ENCODE measurements at places on chromosomes 3 and 15. TPM values are rescaled to one million over a fixed set of nuclear protein-coding genes. Genes with fewer than 3 reads are reported as not detected.

The KLHL40 gene
- total RNA-seq = not detected

The CCR5 gene
- not detected for total RNA-seq

The RASSF1 gene
- total RNA-seq = 17.4 TPM

The LXN gene
- 301 TPM for total RNA-seq

The PCLAF gene
- 97.8 TPM for total RNA-seq

The CHRNA7 gene
- total RNA-seq = 3.3 TPM

The RBPMS2 gene
- total RNA-seq = 33.7 TPM

The SPESP1 gene
- total RNA-seq = not detected

The AADAC gene
- total RNA-seq = 0.26 TPM

The LRRC34 gene
- total RNA-seq = 1.2 TPM

The KBTBD8 gene
- total RNA-seq = 0.98 TPM

The DPPA2 gene
- total RNA-seq = not detected

The ROPN1B gene
- 0.26 TPM for total RNA-seq

The CPEB1 gene
- total RNA-seq = 19.5 TPM

The CCR9 gene
- not detected for total RNA-seq

The GOLGA8M gene
- total RNA-seq = 0.87 TPM

The DUOXA2 gene
- total RNA-seq = not detected

The AGBL1 gene
- total RNA-seq = not detected

The UBAP1L gene
- total RNA-seq = 1.7 TPM

The CCR3 gene
- total RNA-seq = not detected

The ARNT2 gene
- 16.8 TPM for total RNA-seq

The GSK3B gene
- total RNA-seq = 35.3 TPM

The NRROS gene
- total RNA-seq = 8.8 TPM

The TRPM1 gene
- not detected for total RNA-seq

The EPHB3 gene
- total RNA-seq = 6.0 TPM

The STRIT1 gene
- not detected for total RNA-seq

The TMEM212 gene
- not detected for total RNA-seq

The NR2F2 gene
- 53.7 TPM for total RNA-seq

The LRTM1 gene
- not detected for total RNA-seq

The TMEM44 gene
- 70.1 TPM for total RNA-seq

The HHATL gene
- not detected for total RNA-seq

The VEPH1 gene
- total RNA-seq = 0.51 TPM

The ADAMTSL3 gene
- not detected for total RNA-seq

The BDH1 gene
- total RNA-seq = 4.8 TPM

The NRG4 gene
- 0.39 TPM for total RNA-seq

The C3orf49 gene
- total RNA-seq = not detected

The TRH gene
- not detected for total RNA-seq

The SMAD6 gene
- total RNA-seq = 45.9 TPM

The WDR93 gene
- total RNA-seq = 0.18 TPM

The SLTM gene
- total RNA-seq = 75.7 TPM

The DAZL gene
- total RNA-seq = not detected

The ZDHHC19 gene
- 0.33 TPM for total RNA-seq

The PARP6 gene
- 85.7 TPM for total RNA-seq

The BBX gene
- 28.5 TPM for total RNA-seq

The PLIN1 gene
- total RNA-seq = 0.44 TPM

The CHDH gene
- total RNA-seq = 24.1 TPM

The RHOV gene
- total RNA-seq = 4.2 TPM

The ZMYND10 gene
- total RNA-seq = 3.6 TPM

The PLA2G4E gene
- total RNA-seq = not detected

The IL17RB gene
- total RNA-seq = 15.9 TPM

The MKRN2OS gene
- not detected for total RNA-seq

Data from Panc1 (cell line).